ENCODE measurements at places on chromosomes 13 and 19. TPM values are rescaled to one million over a fixed set of nuclear protein-coding genes. Genes with fewer than 3 reads are reported as not detected.

The CLDND2 gene
- not detected for total RNA-seq

The TDRD12 gene
- 0.14 TPM for total RNA-seq

The POMP gene
- total RNA-seq, result 121 TPM

The GARIN5A gene
- total RNA-seq, result 0.17 TPM

The ICAM5 gene
- total RNA-seq, result 0.09 TPM

The RGL3 gene
- total RNA-seq, result 2.1 TPM

The ZNF431 gene
- total RNA-seq, result 6.6 TPM

The CPAMD8 gene
- total RNA-seq, result 2.0 TPM

The COL5A3 gene
- total RNA-seq, result 0.23 TPM

The ZNF470 gene
- total RNA-seq, result 5.2 TPM

The SRRM5 gene
- total RNA-seq, result 0.05 TPM

The TJP3 gene
- 0.51 TPM for total RNA-seq

The ICAM3 gene
- 9.4 TPM for total RNA-seq

The ETV2 gene
- total RNA-seq, result 0.09 TPM

The ZNF132 gene
- total RNA-seq, result 7.6 TPM

The CXCL17 gene
- not detected for total RNA-seq

The ZNF416 gene
- 4.4 TPM for total RNA-seq

The ZNF560 gene
- 0.14 TPM for total RNA-seq

The CGB2 gene
- not detected for total RNA-seq

The POP4 gene
- total RNA-seq, result 98.7 TPM

The CEACAM3 gene
- not detected for total RNA-seq

The SBK2 gene
- total RNA-seq, result not detected

The IZUMO4 gene
- total RNA-seq, result 0.65 TPM

All from dermis blood vessel endothelial cell (primary cell).